ENCODE measurements at places on chromosomes 3 and 15.

GRCh38 chr3:160001850-160002623, 13.4 kb downstream of the IL12A start:
- DNase-seq, result no peak

DNA sequence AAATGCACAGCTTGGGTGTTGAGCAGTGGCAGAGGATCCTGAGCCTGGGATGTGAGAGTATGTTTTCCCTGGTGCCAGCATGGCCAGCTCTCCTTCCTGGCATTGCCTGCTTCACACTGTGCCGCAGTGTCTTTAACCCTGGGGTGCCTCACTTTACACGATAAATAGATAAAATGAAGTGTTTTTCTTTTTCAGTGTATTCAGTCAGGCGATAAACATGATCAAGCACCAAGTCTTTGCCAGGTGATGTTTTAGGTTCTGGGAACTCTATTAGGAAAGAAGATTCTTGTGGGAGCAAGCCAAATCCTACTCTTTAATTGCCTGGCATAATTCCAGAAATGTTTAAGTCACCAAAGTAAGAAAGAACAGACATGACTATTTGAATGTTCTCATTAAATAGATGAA, 14.0 kb downstream of the ABHD6 start:
- no peak for DNase-seq

GRCh38 chr3:180421221-180421620, 180.7 kb upstream of the TTC14 start:
- DNase-seq, result no peak

GRCh38 chr3:184651904-184652303, 60.0 kb downstream of the MAGEF1 start:
- DNase-seq, result no peak

DNA sequence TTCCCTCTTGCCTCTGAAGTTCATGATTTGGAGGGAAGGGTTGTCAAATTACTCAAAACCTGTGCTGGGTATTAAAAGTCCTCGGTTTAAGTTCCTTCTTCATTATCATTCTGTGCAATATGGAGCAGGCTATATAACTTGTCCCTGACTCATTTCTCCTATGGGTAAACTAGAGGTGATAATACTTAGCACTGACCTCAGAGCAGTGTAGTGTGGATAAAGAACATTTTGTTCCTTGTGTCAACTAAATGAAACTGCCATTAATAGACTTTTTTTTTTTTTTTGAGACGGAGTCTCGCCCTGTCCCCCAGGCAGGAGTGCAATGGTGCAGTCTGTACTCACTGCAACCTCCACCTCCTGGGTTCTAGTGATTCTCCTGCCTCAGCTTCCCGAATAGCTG, 2.2 kb upstream of the BBX start:
- DNase-seq, result no peak

DNA sequence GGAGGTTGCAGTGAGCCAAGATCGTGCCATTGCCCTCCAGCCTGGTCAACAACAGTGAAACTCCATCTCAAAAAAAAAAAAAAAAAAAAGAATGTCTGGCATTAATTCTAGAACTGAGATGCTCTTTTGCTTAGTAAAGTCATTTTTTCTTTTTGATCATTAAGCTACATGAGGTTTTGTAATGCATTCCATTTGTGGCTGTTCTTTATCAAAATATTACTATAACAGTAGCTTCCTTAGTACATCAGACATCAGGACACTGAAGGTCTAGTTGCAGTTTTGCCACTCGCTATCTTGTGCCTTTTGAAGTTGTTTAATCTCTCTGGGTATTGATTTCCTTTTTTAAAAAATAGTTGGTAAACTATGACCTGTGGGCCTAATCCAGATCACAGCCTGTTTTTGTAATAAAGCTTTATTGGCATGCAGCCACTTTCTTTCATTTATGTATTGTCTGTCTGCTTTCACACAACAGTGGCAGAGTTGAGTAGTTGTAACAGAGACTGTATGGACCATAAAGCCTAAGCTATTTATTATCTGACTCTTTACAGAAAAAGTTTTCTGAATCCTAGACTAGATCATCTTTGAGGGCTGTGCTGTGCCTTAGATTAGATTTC, 76.6 kb downstream of the SLC25A26 start:
- DNase-seq, result no peak

GRCh38 chr15:23565395-23566070, at the start of gene MKRN3:
Gene MKRN3, plus strand, starts transcription at chr15:23565674. Its CDS starts 109 bp downstream, at chr15:23565783.
- peak; percentile 38 for DNase-seq

DNA sequence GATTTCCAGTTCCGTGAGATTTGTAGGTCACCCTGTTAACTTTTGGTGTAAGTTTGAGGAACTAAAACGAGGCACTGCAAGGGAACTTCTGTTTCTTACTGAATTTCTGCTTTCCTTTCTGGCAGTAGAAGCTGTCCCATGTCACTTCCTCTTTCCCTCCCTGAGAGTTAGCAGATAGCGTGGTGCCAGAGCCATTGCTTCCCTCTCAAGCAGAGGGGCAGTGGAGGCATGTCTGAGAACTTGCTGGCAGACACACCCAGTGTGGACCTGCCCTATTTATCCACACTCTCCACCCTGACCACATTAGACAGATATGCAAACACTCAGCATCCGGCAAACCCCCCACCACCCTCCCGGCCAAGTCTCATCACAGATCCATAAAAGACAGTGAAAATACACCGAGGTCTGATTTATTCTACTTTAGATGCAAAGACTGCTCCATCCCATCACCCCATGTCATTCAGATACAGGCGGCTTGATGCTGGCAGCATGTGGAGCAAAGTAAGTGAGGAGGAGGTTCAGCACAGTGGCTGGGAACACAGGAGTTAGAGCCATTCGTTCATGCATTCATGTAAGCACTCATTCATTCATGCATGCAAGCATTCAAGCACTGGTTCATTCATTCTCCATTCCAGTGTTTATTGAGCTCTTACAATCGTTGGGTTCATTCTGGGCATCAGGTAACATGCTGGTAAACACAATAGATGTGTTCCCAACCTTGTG, 324.7 kb downstream of the SHQ1 start:
- DNase-seq, result no peak

GRCh38 chr15:58738046-58738707, 11.3 kb downstream of the ADAM10 start:
- no peak for DNase-seq

- no peak for DNase-seq
Measured at GRCh38 chr3:131535596-131535995, 32.8 kb upstream of the MRPL3 start.

- no peak for DNase-seq
Measured at GRCh38 chr3:132964266-132964665, 73.9 kb upstream of the TMEM108 start.

DNA sequence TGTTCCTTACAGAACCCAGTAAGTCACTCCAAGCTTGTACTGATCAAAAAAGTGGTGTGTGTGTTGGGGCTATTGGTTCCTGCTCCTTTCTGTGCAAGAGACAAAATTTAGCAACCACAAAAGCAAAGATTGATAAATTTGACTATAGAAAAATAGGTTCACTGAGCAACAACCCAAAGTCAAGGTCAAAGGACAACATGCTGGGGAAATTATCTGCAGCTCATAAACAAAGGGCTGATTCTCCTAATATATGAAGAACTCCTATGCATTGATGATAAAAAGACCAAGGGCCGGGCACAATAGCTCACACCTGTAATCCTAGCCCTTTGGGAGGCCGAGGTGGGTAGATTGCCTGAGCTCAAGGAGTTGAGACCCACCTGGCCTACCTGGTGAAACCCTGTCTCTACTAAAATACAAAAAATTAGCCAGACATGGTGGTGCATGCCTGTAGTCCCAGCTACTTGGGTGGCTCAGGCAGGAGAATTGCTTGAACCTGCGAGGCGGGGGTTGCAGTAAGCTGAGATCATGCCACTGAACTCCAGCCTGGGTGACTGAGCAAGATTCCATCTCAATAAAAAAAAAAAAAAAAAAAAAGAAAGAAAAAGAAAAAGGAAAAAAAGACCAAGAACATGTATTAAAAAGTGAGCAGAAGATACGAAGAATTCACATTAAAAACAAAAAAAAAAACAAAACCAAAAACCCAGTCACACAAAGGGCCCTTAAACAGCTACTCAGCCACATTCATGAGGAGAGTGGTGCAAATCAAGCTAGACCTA, 29.8 kb downstream of the PPCDC start:
- DNase-seq, result no peak

GRCh38 chr3:157174290-157174648, 14.3 kb upstream of the CCNL1 start:
- DNase-seq, result no peak

DNA sequence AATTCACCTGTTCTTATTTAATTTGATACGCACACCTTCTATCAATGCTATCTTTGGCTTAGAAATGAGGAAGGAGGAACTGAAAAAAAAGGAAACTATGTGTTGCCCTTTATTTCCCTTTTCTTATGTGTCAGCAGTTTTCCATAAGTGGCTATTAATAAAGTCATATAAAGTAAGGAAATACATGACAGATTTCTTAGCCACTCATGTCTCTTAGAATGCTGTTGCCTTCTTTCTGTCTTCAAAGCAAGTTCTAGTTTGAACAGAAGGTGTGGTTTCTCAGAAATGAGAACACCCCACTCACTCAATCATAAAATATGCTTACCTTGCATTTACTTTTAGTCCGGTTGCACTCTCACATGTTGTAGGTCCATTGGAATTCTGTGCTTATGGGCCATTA, 640.5 kb upstream of the GRM7 start:
- no peak for DNase-seq

DNA sequence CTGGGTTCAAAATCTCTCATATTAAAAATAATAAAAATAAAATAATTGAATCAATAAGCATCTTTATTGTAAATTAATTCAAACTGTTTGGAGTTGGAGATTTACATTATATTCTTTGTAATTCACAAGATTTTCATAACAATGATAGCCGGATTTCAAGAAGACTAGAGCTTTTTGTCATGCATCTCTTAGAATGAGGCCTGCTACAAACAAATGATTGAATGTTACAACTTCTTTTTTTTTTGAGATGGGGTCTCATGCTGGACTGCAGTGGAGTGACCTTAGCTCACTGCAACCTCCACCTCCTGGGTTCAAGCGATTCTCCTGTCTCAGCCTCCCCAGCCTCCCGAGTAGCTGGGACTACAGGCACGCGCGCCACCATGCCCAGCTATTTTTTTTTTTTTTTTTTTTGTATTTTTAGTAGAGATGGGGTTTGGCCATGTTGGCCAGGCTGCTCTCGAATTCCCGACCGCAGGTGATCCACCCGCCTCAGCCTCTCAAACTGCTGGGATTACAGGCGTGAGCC, 3.5 kb downstream of the SLTM start:
- DNase-seq, result no peak

DNA sequence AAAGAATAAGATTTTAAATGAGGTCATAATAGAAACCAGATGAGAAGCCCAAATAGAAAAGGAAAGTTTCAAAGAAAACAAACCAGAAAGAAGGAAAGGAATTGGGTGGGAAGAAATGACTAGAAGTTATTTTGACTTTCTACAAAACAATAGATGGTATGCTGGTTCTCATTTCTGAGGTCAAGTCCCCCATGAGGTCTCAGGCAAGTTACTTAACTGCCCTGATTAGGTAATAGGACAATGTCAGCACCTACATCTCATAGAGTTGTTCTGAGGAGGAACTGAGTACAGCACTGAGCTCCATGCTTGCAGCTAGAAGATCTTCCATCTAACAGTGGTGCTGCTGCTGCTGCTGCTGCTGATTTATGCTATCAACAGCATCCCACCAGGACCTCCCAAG, 185.9 kb downstream of the ERC2 start:
- DNase-seq, result no peak

DNA sequence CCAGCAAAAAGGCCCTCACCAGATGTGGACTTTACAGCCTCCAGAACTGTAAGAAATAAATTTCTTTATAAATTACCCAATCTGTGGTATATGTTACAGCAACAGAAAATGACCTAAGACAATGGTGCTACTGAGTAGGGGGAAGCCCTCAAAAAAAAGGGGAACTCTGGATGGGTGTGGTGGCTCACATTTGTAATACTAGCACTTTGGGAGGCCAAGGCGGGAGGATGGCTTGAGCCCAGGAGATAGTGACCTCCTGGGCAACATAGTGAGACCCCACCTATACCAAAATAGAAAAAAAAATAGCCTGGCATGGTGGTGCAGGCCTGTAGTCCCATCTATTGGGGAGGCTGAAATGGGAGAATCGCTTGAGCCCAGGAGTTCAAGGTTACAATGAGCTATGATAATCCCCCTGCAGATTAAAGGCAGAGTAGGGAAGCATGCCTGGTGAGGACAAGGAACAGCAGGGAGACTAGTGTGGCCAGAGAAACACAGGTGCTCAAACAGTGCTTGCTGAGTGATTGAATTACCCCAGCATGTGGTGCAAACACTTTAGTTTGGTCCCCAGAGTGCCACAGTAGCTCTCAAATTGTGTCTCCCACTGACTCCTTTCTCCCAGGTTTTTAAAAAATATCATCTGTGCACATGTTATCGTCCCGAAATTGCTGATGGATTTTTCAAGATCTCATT, 13.9 kb upstream of the USP3 start:
- DNase-seq, result no peak

DNA sequence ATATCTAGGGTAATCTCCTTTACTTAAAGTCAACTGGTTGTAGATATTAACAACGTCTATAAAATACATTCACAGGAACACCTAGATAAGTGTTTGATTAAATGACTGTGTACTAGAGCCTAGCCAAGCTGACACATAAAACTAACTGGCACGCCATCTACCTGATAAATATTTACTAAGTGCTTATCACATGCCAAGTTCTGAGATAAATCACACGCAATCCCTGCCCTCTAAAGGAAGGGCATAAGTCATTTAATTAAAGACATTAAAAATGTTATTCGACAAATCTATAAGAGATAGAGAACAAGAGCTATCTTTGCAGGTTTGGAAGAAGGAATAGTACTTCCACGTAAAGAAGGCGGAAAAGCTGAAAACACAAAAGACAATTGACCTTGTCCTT, 11.1 kb upstream of the MB21D2 start:
- no peak for DNase-seq

- no peak for DNase-seq
Measured at GRCh38 chr15:45242289-45242688, 9.7 kb upstream of the SLC28A2 start.

DNA sequence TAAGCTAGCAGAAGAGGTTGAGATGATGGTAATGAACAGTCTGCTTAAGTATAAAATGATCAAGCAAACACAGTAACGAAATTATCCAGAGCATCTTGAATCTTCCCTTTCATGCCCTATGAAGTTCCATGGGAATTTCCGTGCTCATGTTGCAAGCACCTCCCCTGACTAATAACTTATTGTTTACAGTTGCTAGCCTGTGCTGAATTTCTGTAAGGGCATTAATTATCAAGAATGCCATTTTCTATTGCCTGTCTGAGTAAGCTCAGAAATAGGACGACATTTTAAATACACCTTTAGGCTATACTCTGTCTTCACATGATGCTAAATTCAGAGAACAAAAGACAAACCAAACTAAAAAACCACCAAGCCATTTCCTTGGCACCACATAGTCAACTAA, 257.5 kb upstream of the LRTM1 start:
- no peak for DNase-seq
